Epithelial cell of esophagus (primary cell): ENCODE measurements at places on chromosomes 4 and X.

DNA sequence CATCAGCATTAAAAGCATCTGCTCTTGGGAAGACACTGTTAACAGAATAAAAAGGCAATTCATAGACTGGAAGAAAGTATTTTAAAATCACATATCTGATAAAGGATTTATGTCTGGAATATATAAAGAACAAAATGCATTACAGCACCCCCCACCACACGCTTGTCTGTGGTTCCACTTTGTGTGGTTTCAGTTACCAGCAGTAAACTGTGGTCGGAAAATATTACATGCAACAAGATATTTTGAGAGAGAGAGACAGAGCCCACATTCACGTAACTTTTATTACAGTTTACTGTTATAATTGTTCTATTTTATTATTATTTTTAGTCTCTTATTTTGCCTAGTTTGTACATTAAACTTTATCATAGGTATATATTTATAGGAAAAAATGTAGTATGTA lies 21.2 kb upstream of the PDE6B start:
- no peak for DNase-seq

- peak; percentile 87 for DNase-seq
Measured at GRCh38 chr4:53929955-53930798, 134.2 kb downstream of the CHIC2 start.

- DNase-seq = no peak
Measured at GRCh38 chrX:151161690-151162089, 14.7 kb upstream of the GPR50 start.

DNA sequence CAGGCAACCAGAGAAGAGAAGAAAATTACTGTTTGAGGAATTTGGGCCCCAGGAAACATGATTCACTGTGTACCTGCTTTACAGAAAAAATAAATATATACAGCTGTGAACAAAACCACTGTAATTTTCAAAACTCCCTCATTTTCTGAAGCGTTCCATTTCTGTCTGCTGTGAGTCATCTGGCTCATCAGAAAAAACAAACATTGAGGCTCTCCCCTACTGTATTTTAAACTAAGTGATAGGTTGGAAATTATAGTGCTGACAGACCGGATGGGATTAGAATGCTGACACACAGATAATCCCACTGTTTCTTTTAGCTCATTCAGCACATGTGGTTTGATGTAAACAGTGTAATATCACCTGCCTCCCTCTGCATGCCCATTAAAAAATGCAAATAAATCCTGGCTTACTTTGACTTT lies 847.0 kb downstream of the TRIML1 start:
- DNase-seq = peak; percentile 91

- DNase-seq = peak; percentile 65
Measured at GRCh38 chr4:128371001-128371777, 83.6 kb upstream of the PGRMC2 start.

DNA sequence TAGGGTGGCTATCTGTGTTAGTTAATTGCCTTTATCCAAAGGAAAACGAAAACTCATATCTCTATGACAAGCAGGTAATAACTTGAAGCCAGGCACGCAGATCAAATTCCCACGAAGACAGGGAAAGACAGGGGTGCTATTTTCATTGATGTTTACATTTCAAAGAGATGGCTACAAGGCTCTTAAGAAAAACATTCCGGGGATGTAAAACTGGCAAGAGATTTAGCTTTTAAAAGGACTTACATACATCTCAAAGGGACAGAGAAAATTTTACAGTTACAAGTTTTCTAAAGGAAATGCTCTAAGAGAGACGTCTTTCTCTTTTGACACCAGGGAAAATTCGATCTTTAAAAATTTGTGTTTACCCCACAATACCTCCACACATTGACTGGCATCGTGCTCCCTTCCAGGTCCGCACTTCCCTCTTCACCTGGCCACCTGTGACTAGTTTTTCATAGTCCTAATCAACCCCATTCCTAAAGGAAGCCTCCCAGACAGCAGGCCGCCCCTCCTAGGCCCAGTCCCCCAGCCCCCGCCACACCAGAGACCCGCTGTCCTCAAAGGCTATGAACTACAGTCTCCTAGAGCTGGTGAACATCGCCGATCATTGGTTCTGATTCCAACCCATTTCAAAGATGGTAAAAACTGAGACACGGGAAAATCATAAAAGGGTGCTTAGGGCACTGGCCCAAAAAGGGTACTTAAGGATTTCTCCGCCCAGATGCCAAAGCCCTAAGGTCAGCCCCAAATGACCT lies 649 bp upstream of the ARAF start:
- DNase-seq = no peak

GRCh38 chrX:9291629-9292028 lies 173.2 kb upstream of the TBL1X start:
- DNase-seq = no peak

DNA sequence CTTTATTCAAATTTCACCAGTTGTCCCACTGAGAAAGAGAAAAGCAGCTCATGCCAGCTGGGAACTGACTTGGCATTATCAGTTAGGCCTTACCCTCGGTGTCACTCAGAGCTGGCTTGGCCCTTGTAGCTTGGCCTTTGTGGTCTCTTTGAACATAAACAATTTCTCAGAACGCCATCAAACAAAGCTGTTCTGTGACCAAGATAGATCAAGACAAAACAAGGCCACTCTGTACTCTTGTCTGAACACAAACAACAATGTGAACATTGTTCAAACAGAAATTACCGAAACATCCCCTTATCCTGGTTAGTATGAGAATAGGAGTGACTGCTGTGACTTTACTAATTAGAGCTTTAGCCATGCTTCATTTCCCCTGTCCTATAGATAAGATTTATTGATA lies 57.2 kb downstream of the DIPK2B start:
- DNase-seq = no peak

DNA sequence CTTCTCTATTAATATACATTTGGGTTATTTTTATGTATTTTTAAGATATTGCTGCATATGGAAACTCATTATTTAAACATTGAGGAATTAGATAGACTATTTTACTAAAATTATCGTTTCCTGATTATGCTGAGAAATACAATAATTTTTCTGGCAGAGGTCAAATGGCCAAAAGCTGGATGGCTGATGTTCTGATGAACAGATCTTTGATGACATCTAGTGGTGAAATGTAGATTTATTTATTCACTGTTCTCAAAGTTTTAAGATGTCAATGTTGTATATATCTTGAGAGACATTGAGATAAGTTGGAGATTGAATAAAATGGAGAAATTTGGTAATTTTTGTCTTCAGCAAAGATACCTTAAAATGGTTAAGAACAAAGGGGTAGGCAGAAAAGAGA lies 96.2 kb downstream of the UGT8 start:
- peak; percentile 46 for DNase-seq

- no peak for DNase-seq
Measured at GRCh38 chr4:163447481-163447880, 26.1 kb downstream of the TKTL2 start.

- no peak for DNase-seq
Measured at GRCh38 chrX:40012868-40013265, 84.9 kb downstream of the BCOR start.

GRCh38 chrX:65695849-65696449 lies 28.5 kb downstream of the MSN start:
- DNase-seq = no peak

DNA sequence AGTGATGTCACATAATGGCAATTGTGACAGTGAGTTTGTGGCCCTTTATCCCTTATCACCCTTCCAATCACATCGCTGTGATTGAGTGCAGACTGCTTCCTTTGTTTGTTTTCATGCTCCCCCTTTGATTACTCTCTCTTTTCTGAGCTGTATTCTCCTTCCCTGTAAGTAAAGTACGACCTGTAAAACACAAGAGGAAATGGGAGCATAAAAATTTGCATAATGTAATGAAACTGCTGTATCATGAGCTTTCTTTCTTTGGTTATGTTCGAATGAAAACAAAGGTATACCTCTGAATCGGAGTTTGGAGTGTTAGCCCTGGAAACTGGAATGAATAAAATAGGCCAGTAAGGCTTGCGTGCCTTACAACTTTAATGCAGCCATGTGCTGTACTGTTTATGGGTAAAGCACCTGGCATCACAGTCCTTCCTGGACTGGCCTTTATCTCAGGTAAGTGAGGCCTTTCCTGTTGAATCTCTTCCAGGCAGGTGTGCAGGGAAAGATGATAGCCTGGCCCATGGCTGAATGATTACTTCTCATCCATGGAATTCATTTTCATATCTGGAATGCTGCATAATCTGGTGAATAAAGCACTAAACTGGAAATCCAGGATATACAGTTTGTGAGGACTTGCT lies 26.6 kb upstream of the HS3ST1 start:
- DNase-seq = no peak

GRCh38 chrX:64842492-64842891 lies 133.8 kb downstream of the ZC4H2 start:
- no peak for DNase-seq

DNA sequence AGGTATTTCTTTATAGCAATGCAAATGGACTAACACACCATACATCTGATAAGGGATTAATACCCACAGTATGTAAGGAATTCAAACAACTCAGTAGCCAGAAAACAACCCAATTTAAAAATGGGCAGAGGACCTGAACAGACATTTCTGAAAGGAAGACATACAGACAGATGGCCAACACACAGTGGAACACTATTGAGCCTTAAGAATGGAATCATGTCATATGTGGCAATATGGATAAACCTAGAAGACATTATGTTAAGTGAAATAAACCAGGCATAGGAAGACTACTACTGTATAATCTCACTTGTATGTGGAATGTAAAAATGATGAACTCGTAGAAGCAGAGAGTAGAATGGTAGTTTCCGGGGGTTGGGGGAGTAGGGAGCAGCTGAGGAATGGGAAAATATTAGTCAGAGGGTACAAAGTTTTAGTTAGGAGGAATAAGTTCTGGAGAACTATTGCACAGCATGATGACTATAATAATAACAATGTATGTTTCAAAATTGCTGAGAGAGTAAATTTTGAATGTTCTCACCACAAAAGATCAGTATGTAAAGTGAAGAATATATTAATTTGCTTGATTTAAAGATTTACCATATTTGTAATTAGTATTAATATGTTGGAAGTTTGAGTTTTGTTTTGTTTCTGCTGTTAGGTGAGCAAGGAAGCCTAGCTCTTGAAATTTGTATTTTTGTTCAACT lies 25.2 kb downstream of the WDR44 start:
- no peak for DNase-seq

GRCh38 chrX:32395878-32396277 lies 815.5 kb downstream of the DMD start:
- no peak for DNase-seq

GRCh38 chr4:100493756-100494155 lies 24.1 kb downstream of the EMCN start:
- DNase-seq = peak; percentile 3

DNA sequence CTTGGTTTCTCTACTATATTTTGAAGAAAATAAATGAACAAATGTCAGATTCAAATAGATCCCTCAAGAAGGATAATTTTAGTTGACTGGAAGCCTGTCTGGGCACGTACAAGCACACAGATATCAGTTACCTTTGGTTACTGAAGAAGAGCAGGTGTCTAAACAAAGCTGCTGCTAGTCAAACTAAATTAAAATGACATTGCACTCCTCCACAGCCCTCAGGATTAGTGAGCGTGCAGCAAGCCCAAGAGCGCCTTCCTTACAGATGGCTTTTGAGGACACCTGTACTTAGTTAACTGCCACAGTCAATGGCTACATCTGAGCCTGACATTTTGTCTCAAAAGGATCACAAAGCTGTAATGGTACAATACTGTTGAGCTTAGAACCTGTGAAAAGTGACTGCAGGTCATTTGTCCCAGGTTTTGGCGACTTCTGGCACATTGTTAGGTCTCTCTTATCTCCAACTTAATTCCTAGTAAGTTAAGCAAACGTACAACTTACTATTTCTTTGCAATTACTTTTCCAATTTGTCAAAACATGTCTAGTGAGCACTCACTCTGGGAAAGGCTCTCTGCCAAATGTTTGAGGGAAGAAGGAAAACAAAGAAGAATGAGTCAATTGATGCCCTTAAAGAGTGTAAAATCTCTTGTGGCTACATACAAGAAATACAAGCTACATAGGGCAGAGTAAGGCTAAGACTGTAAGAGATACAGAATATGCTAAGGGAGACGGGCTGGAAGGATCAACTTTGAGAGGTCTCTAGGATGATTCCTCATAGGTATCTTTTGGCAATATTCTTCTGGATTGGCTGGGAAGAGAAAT lies 25.6 kb upstream of the DAPP1 start:
- peak; percentile 78 for DNase-seq

- no peak for DNase-seq
Measured at GRCh38 chr4:7979652-7979968, 39.9 kb upstream of the AFAP1 start.

DNA sequence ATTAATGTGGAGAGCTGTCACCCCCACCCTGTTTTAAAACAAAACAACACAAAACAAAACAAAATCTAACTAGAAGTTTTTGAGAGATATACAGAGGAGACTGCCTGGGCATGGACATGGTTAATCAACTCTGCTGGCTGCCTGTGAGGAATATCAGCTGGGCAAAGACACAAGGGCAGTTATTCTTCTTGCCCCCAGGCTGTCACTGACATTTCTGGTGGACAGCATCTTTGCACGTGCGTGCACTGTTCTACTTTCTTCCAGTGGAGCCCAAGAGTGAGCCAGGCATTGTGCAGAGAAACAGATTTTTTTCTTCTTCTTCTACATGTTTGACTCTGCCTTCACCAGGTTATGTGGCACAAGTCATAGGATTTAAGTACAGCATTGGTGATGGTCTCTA lies 13.8 kb downstream of the IRS4 start:
- no peak for DNase-seq

GRCh38 chr4:81970454-81970853 lies 403.3 kb downstream of the HNRNPD start:
- DNase-seq = no peak

DNA sequence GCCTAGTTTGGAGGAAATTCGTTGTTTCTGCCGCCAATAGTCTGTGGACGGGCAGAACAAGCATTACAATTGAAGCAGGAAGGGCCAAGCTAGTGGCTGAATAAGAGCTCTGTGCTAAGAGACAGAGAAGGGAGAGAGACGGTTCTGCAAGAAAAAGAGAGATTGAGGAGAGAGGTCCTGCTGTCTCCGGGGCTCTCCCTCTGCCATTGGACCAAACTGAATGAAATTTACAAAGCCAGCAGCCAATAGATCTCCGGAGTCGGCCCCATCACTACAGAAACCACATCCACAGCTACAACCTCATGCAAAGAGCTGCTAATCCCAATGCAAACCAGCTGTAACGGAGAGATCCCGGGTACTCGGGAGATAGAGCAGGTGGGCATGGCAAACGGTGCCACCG lies at the start of gene NLGN4X:
TSS of gene NLGN4X (minus strand) at position 148 of the 400 bp plus-strand sequence. CDS start 77,401 bp downstream, outside the sequence.
- no peak for DNase-seq

GRCh38 chr4:13524504-13525243 lies 19.6 kb downstream of the NKX3-2 start:
- DNase-seq = no peak

- DNase-seq = no peak
Measured at GRCh38 chr4:15374656-15375055, 53.2 kb upstream of the C1QTNF7 start.

- peak; percentile 72 for DNase-seq
Measured at GRCh38 chrX:138908577-138908976, 197.1 kb upstream of the FGF13 start.

- peak; percentile 34 for DNase-seq
Measured at GRCh38 chr4:123170843-123171242, 225.8 kb upstream of the SPRY1 start.

DNA sequence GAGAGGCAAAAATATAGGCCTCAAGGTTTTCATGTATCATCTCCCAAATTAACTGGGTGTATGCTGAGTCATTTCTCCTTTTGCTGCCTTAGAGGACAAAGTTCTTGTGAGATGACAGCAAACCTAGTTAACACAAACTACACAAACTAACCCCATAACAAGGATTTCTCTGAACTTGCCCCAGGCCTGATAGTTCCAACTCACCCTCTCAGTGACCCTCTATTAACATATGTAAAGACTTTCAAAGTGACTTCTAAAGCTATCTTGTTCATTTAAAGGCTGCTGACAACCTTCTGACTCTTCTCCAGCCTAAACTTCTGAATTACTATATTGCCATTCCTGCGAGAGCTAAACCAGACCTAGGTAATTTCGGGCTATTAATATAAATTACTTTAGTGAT lies 43.2 kb upstream of the CCDC149 start:
- DNase-seq = no peak
